Right cardiac atrium (tissue), 5 donors: ENCODE measurements at places on chromosomes 6 and 20.
A peak's percentile ranks its signal among the peaks of the same experiment; 100 is the strongest.

GRCh38 chr20:29300579-29301551, 1956.6 kb upstream of the DEFB115 start:
- no peak for DNase-seq

GRCh38 chr6:12318749-12319148, 28.6 kb downstream of the EDN1 start:
- no peak for DNase-seq

DNA sequence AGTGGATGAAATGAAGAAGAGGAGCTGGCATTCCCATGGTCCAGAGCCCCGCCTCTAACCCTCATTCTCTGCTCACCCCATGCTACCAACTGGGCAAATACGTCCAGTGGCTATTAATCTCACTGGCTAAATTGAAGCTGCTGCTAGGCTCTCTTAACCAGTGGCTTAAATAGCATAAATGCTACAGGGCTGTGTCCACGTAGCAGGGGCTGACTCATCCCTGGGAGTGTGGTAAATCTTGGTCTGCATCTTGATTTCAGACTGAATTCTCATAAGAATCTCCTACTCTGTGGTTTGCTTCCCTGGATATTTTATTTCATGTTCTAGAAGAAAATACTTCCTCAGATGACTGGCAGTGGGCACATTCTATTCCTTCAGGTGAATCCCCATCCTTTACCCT, 193.1 kb upstream of the ARG1 start:
- DNase-seq: no peak

DNA sequence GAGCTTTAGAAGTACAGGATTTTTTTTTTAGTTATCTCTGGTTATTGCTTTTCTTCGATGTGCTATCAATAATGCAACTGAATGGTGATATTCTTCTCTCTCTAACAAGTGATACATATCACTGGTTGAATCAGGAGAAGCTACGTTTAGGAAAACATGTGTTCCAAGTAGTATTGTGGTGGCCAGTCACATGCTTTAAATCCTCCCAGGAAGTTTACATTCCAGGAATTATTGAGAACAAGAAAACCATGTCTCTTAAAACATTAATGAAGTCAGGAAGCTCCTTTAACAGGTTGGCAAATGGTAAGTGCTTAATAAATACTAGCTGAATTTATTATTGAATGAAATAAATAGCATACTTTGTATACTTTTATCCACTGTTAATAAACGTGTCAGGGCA, 371.1 kb downstream of the BCKDHB start:
- no peak for DNase-seq

GRCh38 chr6:100176311-100176950, 182.4 kb upstream of the MCHR2 start:
- DNase-seq: peak; percentile 55

DNA sequence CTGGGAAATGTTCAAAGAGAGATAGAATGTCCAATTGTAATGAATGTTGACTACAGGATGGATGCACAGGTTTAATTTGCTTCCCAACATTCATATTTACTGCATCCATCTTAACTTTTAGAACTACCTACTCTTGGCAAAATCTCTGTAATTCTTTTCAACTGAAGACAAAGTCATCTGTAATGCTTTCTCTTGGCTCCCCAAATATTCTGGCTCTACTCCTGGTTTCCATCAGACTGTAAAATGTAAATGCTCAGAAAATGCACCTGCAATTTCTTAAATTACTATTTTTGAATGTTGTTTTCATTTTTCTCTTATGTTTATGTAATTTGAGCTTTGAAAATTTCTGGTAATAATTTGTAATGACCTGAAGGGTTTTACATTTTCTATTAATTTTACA, 480.8 kb upstream of the IMPG1 start:
- DNase-seq: no peak

DNA sequence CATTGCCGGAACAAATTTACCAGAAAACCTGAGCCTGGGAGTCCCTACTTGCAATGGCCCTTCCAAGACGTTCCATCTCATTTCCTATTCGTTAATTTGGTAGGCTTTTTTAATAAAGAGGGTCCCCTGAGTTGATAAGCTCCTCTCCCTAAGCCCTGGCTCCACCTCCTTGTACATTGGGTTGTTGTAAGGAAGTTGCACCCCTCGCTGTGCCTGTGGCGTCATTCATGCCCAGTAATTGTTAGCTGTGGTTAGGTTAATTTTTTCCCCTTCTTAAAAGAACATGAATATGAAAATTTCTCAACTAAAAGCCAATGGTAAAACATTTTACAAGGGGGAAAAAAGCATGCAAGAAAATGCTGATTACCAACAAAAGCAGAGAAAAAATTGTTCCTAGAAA, 91.9 kb downstream of the SLC24A3 start:
- DNase-seq: no peak

GRCh38 chr20:33372993-33373441, 28.3 kb downstream of the CDK5RAP1 start:
- DNase-seq: no peak

DNA sequence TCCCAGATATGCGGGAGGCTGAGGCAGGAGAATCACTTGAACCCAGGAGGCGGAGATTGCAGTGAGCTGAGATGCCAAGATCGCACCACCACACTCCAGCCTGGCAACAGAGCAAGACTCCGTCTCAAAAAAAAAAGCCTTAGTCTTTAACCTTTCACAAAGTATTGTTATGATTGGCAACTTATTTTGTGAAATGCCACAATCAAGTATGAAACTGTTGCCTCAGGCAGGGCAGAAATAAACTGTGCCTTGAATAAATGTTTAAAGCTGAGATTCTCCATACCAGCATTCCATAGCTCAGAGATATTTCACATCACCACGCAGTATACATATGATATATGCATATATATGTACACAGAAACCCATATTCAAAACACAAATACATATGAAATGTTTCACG, 120.1 kb upstream of the CCDC28A start:
- no peak for DNase-seq

DNA sequence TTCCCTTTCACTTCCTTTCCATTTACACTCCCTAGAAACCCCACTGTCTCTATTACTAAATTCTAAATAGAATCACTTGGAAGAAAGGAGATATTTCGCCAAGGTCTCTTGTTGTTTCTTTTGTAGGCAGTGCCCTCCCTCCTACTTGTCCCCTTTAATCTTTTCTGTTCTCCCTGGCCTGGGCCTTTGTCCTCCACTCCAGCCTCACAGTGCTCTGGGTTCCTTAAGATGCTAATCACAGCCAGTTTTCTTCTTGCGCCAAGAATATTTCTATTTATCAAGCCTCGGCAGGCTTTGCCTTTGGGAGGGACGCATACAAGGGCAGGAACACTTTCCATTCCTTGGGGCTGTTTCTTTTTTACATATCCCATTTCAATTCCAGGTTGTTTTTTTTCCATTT, 520.6 kb upstream of the CHD6 start:
- no peak for DNase-seq

DNA sequence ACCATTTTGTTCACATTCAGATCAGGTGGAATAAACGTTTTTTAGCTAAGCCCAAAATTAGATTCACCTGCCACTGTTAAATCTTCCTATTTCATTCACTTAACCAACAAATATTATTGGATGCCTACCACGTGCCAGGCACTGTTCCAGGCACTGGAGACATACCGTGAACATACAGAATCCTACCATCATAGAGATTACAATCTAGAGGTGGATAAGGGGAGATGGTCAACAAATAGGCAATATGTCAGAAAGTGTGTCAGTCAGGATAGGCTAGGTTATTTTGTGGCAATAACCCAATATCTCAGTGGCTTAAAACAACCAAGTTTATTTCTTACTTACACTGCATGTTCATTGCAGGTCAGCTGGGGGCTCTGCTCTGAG, 58.7 kb upstream of the REV3L start:
- no peak for DNase-seq

- no peak for DNase-seq
Measured at GRCh38 chr6:152244998-152245630, 392.0 kb downstream of the SYNE1 start.

DNA sequence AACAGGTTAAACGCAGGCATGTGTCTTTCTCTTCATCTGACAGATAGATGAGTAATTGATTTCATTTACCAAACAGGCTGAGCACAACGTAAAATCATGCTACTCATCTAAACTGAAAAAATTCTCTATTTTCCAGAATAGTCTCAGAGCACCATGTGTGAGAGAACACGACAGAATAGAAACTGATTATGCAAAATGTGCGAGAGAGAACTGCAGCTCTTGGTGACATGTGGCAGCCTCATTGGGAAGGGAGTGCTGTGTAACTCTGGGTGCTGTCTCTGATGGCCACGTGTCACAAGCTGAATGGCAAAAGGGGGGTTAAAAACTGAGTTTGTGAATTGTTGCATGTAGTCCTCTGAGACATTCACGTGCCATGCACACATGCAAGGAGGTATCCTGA, 143.7 kb upstream of the ATXN1 start:
- DNase-seq: no peak
